ENCODE measurements at places on chromosomes 7 and 10.

DNA sequence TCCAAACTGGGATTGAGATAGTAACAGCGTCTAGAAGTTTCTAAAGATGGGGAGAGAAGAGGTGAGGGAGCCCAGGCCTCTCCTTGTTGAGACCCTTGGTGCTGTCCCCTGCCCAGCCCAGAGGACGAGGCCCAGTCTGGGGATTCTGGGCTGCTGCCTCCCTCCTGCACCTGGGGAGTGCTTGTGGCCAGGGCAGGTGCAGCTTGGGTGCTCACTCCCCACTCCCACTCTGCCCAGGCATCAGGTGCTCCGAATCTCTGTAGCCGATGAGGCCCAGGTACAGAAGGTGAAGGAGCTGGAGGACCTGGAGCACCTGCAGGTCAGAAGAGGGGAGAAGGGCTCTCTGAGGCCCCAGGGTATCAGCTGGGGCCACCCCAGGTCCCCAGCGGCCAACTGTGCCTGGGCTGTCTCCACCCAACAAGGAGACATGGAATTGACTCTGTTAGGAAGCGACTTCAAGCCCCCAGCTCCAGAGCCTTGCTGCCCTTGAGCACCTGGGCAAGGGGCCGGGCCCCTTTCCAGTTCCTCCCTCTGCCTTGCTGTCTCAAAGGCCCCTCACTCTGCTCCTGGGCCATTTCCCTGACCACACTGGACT, 664 bp downstream of the CPA1 start:
- no peak for DNase-seq

GRCh38 chr7:16753102-16753931, at the start of gene TSPAN13:
Gene TSPAN13, plus strand, starts transcription at chr7:16753755. Its CDS starts 213 bp downstream, at chr7:16753968.
- DNase-seq = peak; percentile 29

GRCh38 chr7:151269511-151269910, 21.0 kb upstream of the SMARCD3 start:
- DNase-seq = no peak

DNA sequence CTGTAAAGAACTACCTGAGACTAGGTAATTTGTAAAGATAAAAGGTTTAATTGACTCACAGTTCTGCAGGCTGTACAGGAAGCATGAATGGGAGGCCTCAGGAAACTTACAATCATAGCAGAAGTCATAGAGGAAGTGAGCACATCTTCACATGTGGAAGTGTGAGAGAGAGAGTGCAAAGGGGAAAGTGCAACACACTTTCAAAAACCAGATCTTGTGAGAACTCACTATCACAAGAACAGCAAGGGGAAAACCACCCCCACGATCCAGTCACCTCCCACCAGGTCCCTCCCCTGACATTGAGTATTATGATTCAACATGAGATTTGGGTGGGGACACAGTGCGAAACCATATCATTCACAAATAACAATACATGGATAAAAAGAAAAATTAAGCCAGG, 24.5 kb downstream of the AVL9 start:
- DNase-seq = no peak

DNA sequence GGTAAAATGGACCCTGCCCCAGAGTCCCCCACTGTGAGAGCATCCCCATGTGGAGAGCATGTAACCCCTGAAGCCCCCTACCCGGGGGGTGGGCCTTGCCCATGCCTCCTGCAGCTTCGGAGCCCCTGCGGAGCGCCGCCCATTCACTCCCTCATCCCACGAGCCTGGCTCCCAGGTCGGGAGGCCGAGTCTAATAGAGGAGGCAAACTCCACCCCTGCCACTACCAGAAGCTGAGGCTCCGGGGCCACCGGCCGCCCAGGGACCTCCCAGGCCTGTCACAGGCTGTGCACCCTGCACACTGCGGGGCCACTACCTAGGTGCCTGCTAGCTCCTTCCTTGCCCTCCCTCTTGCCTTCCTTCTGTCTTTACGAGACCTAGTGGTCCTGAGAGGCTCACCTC, 17.4 kb downstream of the WDR86 start:
- DNase-seq = no peak

GRCh38 chr7:151244841-151245346, 3.6 kb downstream of the SMARCD3 start:
- DNase-seq = no peak

- DNase-seq = no peak
Measured at GRCh38 chr7:50610521-50611277, 45.5 kb upstream of the DDC start.
